ENCODE measurements at places on chromosomes 12 and 14.

GRCh38 chr12:2633825-2634200, 161.0 kb upstream of the FKBP4 start:
- DNase-seq = no peak

GRCh38 chr12:42756841-42757623, 167.5 kb upstream of the PRICKLE1 start:
- no peak for DNase-seq

- no peak for DNase-seq
Measured at GRCh38 chr12:13749389-13749788, 232.0 kb downstream of the GRIN2B start.

- DNase-seq = no peak
Measured at GRCh38 chr12:50401500-50402081, 906 bp downstream of the LARP4 start.
